ENCODE measurements at places on chromosomes 4 and X.

GRCh38 chr4:93761286-93761685 lies 67.3 kb upstream of the ATOH1 start:
- DNase-seq: no peak

DNA sequence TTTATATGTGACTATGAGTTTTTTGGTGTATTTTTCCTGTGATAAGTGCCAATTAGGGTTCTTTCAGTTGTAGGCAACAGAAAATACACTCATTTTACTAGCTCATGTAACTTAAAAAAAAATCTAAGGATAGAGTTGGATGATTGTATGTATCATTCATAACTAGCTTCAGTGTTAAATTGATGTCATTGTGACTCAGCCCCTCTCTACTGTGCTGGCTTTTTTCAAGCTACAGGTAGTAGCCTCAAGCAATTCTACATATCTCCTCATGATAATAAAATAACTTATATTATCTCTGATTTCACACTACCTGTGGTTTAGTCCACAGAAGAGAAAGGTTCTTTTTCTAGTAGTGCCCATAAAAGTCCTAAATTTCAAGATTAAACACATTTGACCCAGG lies 11.9 kb downstream of the WDR17 start:
- DNase-seq: no peak

DNA sequence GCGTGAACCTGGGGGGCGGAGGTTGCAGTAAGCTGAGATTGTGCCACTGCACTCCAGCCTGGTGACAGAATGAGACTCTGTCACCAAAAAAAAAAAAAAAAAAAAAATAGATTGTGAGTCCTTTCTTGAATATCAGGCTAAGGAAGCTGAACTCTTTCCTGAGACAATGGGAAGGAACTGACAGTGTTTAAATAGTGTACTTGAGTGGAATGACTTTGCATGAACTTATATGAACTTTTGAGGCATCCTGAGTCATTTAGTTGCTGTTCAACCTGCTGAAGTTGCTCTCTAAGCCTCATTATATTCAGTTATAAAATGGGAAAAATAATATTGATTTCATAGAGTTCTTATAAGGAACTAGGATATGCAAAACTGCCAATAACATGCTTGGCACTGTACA lies 79.3 kb upstream of the LIMCH1 start:
- DNase-seq: no peak

DNA sequence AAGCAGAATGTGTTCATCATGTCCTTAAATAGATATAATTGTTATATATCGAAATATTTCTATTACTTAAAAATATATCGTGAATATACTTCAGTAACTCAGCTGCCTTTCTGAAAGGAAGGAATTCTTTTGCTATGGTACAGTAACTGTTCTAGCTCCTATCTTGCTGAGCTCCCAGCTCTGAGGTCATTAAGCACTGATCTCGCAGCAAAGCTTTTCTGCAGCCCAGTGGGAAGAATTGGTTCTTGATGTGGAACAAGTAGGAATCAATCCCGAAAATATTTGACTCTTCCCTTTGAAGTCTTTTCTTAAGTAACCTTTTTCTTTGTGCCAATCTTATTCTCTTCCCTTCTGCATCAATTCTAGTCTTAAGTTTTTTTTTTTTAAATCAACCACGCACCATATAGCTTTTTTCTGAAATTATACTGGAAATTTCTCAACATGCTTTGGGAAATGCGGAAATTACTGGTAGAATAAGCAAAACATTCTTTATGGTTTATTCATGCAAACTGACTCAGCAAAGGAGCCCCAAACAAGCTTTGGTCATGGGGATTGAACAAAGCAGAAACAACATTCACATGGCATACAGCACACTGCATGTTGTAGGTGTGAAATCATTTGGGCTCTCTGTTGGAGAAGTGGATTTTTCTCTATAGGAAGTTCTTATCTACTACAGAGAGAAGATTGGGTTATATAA lies 428.9 kb upstream of the GNPDA2 start:
- DNase-seq: no peak

GRCh38 chr4:109472343-109472761 lies 38.7 kb downstream of the SEC24B start:
- DNase-seq: no peak

DNA sequence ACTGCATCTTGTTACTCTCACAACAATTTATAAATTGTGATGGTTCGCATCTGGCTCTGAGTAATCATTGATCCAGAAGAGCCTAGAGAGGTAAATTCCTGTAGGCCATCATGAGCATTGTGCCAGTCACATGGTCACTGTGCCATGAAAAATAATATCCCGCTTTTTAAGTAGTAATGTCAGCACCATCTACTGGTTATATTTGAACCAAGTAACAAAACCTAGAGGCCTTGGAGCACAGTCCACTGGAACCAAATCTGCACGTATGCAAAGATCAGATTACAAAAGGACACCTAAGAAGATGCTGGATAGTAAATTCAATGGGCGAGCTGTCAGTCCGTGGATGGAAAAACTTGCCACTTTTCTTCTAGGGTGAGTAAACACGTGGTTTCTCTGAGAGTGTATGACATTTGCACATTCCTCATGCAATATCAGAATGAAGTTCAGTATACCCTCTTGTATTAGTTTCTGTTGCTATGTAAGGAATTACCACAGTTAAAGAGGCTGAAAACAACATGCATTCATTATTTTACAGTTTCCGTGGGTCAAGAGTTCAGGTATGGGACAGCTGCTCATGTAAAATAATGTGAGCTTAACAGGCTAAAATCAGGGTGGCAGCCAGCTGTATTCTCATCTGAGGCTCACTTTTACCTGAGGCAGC lies 26.8 kb downstream of the FAM114A1 start:
- DNase-seq: no peak

DNA sequence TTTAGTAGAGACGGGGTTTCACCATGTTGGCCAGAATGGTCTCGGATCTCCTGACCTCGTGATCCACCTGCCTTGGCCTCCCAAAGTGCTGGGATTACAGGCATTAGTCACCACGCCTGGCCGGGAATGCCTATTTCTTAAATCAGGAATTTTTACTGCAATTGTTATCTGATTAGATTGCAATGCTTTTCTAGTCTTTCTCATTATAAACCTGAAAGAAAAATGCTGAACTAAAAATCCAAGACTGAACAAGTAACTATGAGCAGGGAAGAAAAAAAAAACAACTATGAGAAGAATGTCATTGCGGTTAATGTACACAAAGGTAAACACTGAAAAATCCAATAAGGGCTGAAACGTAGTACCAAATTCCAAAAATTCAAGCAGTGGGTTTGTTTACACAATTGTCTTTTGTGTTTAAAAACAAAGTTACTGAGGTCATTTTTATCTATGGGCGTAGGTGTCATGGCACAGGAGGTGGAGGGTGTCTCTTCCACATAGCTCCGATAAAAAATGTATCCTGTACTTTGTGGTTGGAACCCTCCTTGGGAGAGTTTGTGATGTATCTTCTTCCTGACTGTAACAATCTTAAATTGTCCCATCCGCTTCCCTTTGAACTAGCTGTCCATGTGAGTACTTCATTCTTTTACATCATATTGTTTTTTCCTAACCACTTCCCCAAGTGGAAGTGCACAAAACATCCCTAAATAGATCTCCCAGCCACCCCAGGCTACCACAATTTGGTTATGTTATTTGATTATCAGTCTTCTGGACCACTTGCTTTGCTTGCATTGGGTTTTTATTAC lies 11.1 kb upstream of the TMEM156 start:
- DNase-seq: no peak

DNA sequence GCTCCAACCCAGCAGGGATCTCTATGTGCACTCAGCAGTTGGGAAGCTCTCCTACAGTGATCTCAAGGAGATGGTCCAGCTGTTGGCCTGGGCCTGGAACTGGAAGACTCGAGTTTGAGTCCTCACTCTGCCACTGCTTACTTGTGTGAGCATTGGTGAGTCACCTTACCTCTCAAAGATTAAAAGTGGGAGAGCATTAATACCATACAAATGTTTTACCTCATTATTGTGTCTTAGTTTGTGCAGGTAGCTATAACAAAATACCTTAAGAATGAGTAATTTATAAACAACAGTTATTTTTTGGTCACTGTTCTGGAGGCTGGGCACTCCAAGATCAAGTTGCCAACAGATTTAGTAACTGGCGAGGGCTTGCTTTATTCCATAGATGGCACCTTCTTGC lies 21.4 kb upstream of the ZNF827 start:
- no peak for DNase-seq

GRCh38 chr4:123510221-123510620 lies 113.6 kb downstream of the SPRY1 start:
- no peak for DNase-seq

GRCh38 chrX:7170898-7171297 lies 22.9 kb upstream of the PUDP start:
- no peak for DNase-seq

- no peak for DNase-seq
Observed at GRCh38 chrX:23374291-23374690, 39.6 kb downstream of the PTCHD1 start.

GRCh38 chr4:70183168-70183939 lies 12.2 kb upstream of the ODAM start:
- DNase-seq: peak; percentile 61

DNA sequence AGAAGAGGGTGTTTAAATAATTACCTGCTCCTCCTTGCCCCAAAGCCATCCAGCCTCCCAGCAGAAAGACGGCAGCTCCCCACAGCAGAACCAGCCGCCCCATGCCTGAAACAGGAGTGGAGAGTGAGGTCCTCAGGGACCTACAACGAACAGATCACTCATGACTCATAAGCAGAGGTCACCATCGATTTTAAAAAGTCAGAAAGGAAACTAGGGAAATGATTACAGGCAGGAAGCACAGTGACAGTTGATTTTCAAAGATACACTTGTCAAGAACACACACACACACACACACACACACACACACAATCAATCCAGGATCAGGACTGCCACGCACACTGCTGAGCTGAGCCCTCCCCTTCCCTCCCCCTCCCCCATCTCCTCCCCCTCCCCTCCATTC lies at the start of gene CRLF2:
CRLF2 (minus strand) TSS at position 118 of the 400 bp plus-strand sequence; CDS start at position 103, 15 bp downstream.
- DNase-seq: no peak

- no peak for DNase-seq
Observed at GRCh38 chr4:133668061-133668851, 519.2 kb downstream of the PCDH10 start.

GRCh38 chr4:1061056-1061700 lies 49.8 kb downstream of the FGFRL1 start:
- DNase-seq: no peak

- DNase-seq: no peak
Observed at GRCh38 chr4:4225915-4226605, 669 bp downstream of the OTOP1 start.

GRCh38 chrX:57677132-57677858 lies 2.8 kb downstream of the NLRP2B start:
- no peak for DNase-seq

DNA sequence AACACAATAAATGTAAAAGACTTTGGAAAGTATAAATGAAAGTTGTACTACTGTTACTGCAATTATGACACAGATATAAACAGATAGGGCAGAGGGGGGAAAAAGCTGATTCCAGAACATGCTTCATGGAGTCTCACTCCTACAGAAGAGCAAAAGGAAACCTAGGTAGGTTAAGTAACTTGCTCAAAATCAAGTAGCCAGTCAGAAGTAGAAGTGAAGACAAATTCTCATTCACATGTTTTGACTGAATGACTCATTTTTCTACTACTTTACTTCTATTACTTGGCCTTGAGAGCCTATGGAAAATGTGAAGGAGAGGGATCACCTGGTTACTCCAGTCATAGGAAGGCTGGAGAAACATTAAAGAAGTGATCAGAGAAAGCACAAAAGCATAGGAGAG lies 23.6 kb upstream of the RASGEF1B start:
- no peak for DNase-seq

- no peak for DNase-seq
Observed at GRCh38 chr4:8846826-8847225, 24.8 kb downstream of the HMX1 start.

- DNase-seq: no peak
Observed at GRCh38 chrX:25427873-25428555, 412.2 kb upstream of the ARX start.

DNA sequence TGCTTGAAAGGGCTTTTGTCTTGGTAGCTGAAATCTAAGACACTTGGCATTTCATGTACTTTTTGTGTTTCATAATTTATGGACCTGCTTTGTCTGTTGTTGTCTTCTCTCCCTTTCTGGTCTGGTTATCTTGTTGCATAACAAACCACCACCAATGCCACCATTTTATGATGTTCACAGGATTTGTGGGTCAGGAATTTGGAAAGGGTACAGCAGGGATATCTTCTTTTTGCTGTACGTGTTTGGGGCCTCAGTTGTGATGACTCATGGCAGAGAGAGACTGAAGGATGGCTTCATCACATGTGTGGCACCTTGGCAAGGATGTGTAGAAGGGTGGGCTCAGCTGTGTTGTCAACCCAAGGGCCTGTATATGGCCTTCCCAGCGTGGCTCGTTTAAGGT lies 35.2 kb downstream of the KDM6A start:
- DNase-seq: no peak

- no peak for DNase-seq
Observed at GRCh38 chr4:23937173-23937572, 47.3 kb upstream of the PPARGC1A start.

GRCh38 chr4:64883087-64883807 lies 474.0 kb upstream of the TECRL start:
- DNase-seq: no peak

- DNase-seq: no peak
Observed at GRCh38 chr4:78155616-78156105, 98.5 kb downstream of the FRAS1 start.

DNA sequence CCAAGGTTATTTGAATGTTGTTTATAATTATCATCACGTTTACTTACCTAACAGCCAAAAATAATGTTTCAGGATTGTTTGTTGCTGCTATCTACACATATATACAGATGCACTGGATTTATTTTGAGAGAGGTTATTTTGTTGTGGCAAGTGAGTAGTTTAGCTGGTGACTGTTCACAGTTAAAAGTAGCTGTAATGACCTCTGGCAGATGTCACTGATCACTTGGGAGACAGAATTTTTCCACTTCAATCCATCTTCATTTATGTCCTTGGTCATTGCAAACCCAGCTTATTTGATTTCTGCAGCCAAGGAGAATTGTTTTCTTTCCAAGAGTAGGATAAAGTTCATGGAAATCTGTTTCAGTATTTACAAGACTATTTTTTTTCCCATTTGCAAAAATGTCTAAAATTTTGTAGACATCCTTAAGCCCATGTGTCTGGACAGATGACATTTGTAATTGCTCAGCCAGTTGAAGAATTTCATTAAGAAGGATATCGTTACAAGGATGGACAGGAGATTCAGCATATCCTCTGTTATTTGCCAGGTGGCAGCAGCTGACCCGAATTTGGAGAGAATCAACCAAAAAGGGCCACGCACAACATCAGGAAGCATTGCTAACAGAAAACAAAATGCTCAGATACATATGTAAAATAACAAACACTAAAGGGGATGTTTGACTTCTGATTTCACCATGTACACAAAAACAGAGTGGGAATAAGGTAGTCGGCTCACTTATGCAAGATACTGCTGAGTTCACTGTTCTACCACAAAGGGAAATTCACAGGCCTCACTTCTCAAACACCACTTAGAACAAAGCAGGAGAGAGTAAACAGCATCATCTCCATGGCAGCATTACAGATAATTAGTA lies 64.5 kb downstream of the GPRIN3 start:
- no peak for DNase-seq

- DNase-seq: no peak
Observed at GRCh38 chr4:85595796-85596559, 121.0 kb downstream of the ARHGAP24 start.
